ENCODE measurements at places on chromosomes 1 and 21. TPM values are rescaled to one million over a fixed set of nuclear protein-coding genes. Genes with fewer than 3 reads are reported as not detected.

Gene CCDC185
- total RNA-seq: not detected

Gene SPATA21
- not detected for total RNA-seq

Gene OVAAL
- not detected for total RNA-seq

Gene KLF17
- total RNA-seq: 1.1 TPM

Gene GOLT1A
- total RNA-seq: not detected

Gene KCNE1
- total RNA-seq: 0.74 TPM

Gene PTGFRN
- 67.5 TPM for total RNA-seq

Gene PWP2
- 4.0 TPM for total RNA-seq

Gene HECTD3
- total RNA-seq: 161 TPM
